ENCODE measurements at places on chromosomes 2 and 18.

DNA sequence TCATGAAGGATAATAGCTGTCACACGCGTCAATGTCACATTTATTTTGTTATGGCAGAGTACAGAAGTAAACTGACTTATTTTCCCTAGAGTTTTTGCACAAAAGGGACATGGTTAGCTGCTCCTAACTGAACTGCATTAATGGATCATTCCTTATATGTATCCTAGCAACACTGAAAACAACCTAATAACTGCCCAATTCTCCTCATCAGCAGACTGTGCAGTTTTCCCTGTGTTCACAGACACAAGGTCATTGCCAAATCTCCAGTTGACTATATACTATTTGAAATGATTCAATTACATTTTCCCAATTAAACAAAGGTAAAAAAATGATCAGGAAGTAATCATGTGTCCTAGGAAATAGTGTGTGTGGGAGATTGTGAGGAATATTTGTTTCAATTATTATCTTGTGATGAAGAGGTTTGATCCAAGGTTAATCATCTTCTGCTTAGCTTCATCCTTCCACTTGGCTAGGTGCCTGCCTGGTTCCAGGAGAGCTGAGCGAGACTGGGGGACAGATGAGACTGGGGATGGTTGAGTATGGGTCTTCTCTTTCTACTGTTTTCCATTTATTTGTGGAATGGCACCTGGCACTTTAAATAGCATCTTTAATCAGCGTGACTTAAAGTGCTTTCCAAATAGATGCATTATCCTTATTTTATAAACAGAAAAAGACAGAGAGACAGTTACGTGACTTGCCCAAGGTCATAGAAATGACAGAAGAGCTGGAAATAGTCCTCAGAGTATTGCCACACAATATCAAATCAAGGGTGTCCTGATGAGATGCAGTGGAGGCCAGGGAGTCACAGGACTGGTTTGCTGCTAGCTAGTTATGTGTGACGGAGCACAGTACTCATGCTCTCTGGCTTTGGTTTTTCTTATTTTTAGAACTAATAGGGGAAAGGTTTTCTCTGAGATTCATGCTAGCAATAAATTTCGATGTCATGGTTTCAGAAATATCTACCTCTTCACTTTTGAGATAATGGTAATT lies 335.6 kb downstream of the PIK3C3 start:
- DNase-seq = no peak

DNA sequence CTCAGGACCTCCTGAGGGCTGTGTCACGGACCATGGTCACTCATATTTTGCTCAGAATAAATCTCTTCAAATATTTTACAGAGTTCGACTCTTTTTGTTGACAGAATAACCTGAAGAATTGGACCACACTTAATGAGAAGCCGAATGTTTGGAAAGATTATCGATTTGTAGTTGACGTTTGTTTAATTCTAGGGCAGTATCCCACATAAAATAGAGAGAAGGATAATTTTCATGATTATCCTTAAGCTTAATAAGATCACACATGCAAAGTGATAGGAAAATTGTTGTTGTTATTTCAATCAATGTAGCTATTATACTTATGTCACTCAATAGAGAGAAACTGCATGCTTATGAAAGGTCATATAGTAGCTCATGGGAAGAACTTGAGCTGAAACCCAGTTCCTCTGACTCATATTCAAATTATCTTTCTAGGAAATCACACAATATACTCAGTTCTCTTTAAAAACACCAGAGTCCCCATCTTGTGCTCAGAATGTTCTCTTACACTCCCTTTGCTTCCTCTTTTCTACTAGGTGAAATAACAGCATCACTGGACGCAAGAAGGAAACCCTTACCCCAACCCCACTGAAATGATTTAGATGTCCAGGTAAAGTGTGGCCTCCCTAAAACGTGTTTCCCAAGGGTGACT lies 982.1 kb downstream of the TSN start:
- DNase-seq = no peak

- DNase-seq = no peak
These were observed 178.4 kb upstream of the ALPP start for GRCh38 chr2:232200195-232200594.

DNA sequence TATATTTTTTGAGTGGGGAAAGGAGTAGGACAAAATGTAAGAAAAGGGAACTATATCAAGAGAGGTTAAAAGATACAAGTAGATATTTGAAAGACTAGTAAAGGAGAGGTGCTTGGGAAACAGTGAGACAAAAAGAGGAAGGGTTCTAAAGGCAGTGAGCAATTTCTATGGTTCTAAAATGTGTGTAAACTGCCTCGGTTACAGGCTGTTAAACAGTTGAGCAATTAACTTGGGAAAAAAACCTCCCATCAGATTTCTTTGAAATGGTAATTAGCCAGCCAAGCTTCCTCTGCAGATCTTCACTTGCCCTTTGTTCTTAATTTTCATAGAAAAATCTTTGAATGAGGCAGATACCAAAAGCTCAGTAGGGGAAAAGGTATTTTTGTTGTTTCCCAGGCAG lies 238.7 kb upstream of the KCNH7 start:
- DNase-seq = no peak

GRCh38 chr18:11849279-11849678 lies 1.9 kb upstream of the CHMP1B start:
- no peak for DNase-seq

GRCh38 chr18:33161131-33161530 lies 279.4 kb downstream of the CCDC178 start:
- DNase-seq = no peak

- DNase-seq = no peak
These were observed 17.5 kb upstream of the LONRF2 start for GRCh38 chr2:100339823-100340222.
